NCI-H524 treated with DMSO at 0.1 percent for 48 hours (cell line): ENCODE measurements at places on chromosomes 1 and 21.

GRCh38 chr1:210686841-210687240 lies 358.1 kb downstream of the HHAT start:
- no peak for DNase-seq

DNA sequence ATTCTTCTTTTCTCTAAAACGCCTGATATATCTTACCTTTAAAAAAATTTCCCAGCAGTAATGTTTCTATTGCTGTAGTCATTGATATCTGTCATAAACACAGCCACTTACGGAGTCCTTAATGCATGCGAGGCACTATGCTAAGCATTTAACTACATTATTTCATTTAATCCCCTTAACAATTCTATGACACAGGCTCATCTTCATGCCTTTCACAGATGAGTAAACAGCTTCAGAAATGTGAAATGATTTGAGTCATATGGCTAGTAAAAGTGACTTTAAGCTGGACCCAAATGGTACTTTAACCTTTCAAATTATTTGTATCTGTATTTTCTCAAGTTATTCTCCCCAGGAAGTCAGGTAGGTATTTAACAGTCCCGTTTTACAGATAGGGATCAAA lies 125.1 kb upstream of the FGGY start:
- DNase-seq, result no peak

DNA sequence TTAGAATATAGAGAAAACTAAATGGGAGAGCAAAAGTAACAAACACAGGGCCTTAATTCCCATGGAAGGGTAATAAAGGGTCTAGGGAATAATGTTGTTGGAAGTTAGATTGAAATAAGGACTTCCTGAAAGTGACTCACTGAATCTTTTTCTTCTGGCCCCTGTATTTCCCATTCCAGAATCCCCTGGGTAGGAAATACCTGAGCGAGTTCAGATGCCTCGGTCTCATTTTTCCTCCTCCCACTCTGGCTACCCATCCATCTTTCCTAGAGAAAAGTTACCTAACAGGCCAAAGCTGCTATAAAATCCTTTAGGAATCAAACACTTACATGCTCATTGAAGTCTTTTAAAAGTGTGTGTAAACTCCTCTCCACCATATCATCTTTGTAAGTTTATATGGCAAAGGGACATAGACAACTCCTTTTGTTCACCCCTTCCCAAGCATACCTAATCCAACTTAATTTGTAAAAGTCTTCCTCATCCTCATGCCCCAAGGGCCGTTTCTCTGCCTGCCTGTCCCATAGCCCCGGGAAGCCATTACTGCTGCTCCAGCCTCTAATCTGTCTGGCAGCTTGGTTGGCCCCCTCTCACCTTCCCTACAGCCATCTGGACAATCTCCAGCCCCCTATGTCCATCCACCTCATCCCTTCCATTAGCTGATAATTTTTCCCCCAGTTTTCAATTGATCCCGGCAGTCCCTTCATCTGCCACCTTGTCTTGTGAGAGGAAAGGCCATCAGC lies 3.3 kb upstream of the MEF2D start:
- DNase-seq, result no peak

DNA sequence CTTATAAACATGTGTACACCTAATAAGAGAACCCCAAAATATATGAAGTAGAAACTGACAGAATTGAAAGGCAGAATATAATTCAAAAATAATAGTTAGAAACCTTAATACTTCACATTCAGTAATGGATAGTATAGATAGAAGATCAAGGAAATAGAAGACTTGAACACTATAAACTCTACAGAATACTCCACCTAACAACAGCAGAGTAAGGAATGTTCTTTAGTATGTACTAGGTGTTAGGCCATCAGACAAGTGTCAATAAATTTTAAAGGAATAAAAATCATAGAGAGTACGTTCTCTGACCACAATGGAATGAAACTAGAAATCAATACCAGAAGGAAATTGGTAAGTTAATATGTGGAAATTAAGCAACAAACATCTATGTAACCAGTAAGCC lies 16.6 kb downstream of the ZNF644 start:
- DNase-seq, result no peak

DNA sequence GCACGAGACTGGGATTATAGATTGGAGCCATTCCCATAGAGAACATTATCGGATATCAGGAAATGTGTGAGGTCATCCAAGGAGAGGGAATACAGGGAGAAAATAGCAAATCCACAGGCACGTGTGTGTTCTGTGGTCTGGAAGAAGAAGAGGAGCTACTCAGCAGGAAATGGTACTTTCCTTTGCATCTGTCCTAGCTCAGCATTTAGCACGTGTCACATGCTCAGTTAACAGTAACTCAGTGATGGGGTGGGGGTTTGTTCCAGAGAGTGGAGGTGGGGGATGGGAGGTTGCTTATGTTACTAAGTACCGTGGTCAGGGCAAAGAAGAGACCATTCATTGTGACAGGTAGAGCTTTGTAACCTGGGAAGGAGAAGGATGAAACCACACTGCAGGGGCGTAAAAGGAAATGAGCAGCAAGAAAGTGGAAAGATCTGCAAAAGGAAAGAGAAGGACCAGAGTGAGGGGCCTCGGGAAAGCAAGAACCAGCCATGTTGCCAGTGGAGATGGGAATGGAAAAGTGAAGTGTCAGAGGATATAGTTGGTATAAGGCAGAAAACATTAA lies 100.4 kb downstream of the ATP5PO start:
- DNase-seq, result no peak
